ENCODE measurements at places on chromosomes 5 and 9. TPM values are rescaled to one million over a fixed set of nuclear protein-coding genes. Genes with fewer than 3 reads are reported as not detected.

- DNase-seq = no peak
Measured at GRCh38 chr5:111707630-111708164, 49.3 kb downstream of the NREP start.

- no peak for DNase-seq
Measured at GRCh38 chr9:78971540-78971939, 600.2 kb upstream of the TLE4 start.

DNA sequence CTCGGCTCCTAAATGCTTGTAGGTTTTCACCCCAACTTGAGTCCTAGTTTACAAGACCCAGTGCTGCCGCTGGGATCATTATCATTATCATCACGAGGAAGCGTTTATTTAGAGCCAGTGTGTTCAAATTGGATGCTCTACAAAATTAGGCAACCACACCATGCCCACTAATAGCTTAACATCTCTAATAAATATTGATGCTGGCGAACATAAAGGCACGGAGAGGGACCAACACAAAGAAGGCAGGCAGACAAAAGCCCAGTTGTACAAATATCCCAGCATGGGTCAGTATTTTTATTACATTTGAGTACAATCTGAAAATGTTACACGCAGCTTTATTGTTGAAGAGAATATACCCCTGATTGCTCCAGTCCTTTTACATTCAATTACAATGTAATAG lies 4.7 kb downstream of the CFAP77 start:
- no peak for DNase-seq

DNA sequence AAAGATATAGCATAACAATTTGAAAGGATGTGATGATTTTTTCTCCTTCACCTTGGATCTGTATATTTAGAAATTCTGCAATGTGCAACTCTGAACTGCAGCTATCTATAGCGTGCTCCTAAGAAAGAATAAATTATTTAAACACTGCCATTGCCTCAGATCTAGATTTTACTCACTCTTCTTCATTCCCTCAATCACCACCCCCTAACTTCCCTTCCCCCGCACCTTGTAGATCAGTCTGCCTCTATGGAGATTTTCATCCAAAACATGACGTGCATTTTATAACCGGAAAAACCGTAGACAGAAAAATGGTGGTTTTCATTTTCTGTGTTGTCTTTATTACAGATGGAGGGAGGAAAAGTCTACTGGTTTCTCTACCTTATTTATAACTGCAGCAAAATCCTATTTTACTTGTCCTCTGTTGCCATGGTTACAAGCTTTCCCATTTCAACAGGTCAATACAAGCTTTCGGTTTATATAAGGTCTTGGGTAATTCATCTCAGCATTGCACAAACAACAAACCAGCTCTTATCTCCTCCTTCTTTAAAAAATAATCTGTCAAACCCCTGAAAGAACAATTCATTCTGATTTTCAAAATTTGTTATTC lies 480.0 kb downstream of the TAF11L14 start:
- no peak for DNase-seq

DNA sequence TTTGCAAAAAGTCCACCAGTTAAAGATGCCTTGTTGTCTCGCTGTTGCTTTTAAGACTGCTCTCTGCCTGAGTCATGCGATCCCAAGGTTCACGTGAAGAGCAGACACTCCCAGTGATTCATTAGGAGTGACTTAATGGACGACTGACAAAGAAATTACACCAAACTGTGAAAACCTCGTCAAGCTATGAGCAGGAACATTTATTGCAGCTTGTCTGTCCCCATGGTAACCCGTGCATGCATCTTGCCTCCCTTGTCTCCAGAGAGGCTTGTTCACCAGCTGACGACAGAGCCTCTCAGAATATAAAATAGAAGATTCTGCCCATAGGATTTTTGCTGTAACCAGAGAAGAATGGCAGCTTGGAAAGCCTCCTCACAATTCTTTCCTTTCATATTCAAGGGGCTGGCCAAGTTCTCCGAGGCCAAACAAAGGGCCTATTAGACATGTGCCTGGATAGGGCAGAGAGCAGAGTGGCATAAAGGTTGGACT lies 352.7 kb downstream of the SPOCK1 start:
- DNase-seq = no peak

- DNase-seq = peak; percentile 20
Measured at GRCh38 chr5:10654566-10654965, 90.7 kb downstream of the ANKRD33B start.

DNA sequence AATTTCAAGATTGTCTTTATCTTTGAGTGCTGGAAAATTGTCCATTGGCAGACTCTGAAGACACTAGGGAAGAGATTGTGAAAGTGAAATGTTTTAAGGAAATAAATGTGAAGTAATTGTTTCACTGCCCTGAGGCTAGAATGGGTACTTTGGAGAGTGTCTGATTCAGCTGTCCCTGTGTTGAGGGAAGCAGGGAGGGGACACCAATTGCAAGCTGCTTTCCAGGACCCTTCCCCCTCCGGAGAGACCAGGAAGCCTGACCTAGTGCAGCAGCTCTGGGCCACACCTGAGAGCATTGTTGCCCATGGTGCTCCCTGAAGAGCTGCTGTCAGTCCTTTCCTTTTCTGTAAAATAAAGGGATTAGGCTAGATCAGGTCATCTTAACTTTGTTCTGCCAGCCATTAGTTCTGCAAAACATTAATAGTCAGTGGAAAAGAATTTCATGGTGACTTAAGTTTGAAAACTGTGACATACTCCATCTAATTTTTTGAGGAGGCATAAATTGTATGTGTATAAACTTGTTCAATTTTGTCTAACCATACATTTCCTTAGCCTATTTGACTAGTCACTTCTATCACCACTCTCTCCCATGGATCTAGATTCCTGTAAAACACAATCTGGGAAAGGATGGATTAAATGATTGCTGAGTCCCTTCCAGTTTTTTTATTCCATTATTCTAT lies 18.8 kb downstream of the MAP1B start:
- DNase-seq = no peak

GRCh38 chr9:124663046-124663961 lies 107.8 kb downstream of the NR6A1 start:
- DNase-seq = no peak

GRCh38 chr5:173420108-173420507 lies 91.9 kb upstream of the STC2 start:
- DNase-seq = no peak

GRCh38 chr5:157294407-157295091 lies 28.6 kb downstream of the CYFIP2 start:
- no peak for DNase-seq

Gene FOXI1
- not detected for total RNA-seq

Gene INSL6
- not detected for total RNA-seq

Gene AK3
- total RNA-seq = 44.9 TPM

Gene GABBR2
- not detected for total RNA-seq

Gene CREBRF
- total RNA-seq = 12.7 TPM

Data from activated naive CD4-positive, alpha-beta T cell treated with anti-CD3 and anti-CD28 coated beads, Interleukin-2, amount 50 U/mL, for 72 hours (primary cell).